NCI-H2107 (cell line): ENCODE measurements at places on chromosomes 11 and 22.

GRCh38 chr11:110380836-110381622 is 48.7 kb upstream of the FDX1 start:
- DNase-seq, result no peak

DNA sequence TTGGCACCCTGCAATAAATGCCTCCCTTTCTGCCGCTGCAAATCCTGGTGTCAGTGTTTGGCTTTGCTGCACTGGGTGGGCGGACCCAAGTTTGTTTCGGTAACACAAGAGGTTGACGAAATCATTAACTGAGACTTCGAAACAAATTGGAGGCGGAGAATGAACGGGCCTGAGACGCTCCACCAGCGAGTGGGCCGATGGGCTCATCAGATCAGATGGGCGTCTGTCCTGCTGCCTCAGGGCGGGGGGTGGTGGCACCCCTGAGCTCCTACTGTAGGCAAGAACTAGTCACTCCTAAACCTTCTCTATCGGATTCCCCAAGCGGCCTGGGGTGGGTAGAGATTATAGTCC is 918 bp upstream of the CAPN5 start:
- DNase-seq, result no peak

DNA sequence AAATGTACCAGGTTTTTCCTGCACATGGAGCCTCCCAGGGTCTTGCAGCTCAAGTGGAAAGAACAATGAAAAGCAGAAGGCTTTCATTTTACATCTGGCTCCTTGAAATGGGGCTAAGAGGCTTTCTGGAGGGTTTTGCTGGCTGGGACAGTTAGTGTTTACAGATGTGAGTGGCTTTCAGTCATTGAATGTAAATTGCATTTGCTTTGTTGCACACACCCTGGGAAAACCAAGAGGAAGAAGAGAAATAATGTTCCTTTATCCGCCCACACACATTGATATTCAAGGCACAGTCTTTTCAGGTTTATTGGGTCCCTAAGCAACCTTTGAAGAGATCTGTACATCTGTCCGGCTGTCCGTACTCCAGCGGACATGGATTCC is 144.5 kb downstream of the SPON1 start:
- no peak for DNase-seq

DNA sequence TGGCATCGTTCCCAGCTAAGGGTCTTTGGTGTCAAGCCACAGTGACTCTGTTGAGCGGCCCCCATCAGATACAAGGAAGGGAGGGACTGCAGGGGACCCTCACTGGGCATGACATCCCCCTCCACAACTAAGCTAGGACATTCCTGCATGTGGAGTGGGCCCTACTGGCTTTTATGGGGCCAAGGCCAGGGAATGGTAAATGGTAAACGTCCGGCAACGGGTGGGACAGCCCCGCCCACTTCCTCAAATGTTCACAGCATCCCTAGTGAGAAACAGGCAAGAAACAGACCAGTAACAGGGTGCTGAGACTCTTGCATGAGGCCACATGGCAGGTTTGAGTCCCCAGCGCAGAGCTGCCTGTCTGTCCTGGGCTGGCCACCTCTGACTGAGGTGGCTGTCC is 4.4 kb downstream of the TMPRSS6 start:
- no peak for DNase-seq

GRCh38 chr22:47191671-47192650 is 429.5 kb downstream of the TBC1D22A start:
- DNase-seq, result no peak

GRCh38 chr11:92625894-92626293 is 343.6 kb upstream of the MTNR1B start:
- DNase-seq, result no peak
